ENCODE measurements at places on chromosomes 13 and 19. TPM values are rescaled to one million over a fixed set of nuclear protein-coding genes. Genes with fewer than 3 reads are reported as not detected.

DNA sequence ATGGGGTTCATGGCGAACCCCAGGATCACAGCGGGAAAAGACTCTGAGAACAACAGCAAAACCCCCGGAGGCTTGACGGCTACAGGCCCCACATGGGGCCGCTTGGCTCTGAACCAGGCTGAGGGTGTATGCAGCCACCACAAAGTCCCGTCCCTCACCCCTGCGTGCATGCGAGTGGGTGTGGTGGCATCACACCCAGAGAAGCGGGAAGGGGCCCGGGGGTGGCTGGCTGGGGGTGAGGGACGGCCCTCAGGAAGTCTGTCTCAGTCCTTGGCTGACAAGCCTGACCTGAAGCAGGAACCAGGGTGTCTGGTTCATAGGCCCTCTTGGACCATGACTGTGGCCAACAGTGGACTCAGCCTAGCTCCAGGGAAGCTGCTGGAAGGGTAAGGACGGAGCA is 34.2 kb downstream of the CEBPG start:
- DNase-seq: no peak

The PRTN3 gene
- not detected for total RNA-seq

The F10 gene
- not detected for total RNA-seq

- no peak for DNase-seq
Measured at GRCh38 chr19:18951721-18952281, 10.8 kb upstream of the HOMER3 start.

DNA sequence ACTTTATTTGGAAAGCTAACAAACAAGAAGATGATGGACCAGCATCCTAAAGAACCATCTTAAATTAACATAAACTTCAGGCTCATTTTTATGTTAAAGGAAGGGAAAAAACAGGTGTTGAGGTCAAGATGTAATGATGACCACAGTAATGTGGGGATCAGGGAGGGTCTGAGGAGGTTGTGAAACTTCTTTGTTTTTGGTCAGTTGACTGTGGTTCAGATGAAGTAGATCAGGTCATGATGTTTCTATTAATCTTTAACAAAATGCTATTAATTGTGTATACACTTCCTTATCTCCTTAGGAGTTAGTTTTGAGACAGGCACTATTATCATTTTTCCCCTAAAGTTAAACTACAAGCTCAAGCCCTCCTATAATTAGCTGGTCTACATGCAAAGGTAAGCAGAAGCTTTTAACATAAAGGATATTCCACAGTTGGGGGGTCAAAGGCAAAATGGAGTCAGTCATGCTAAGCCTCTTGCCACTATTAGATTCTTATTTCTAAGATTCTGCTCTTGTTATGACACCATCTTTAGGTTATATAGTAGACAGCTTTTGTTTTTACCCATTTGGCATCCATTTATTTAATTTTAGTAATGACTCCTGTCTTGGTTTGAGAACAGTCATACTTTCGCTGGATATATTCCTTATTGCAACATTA is 800.1 kb upstream of the PCDH9 start:
- DNase-seq: no peak

DNA sequence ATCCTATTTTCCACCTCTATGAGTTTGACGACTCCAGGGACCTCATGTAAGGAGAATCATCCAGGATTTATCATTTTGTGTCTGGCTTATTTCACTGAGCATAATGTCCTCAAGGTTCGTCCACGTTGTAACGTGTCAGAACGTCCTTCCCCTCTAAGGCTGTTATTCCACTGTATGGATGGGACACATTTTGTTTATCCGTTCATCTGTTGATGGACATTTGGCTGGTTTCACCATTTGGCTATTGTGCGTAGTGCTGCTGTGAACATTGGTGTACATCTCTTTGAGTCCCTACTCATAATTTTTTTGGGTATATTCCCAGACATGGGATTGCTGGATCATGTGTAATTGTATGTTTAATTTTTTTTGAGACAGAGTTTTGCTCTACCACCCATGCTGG is 21.5 kb downstream of the CRTC1 start:
- no peak for DNase-seq

- no peak for DNase-seq
Measured at GRCh38 chr13:58119351-58119750, 487.8 kb downstream of the PCDH17 start.

DNA sequence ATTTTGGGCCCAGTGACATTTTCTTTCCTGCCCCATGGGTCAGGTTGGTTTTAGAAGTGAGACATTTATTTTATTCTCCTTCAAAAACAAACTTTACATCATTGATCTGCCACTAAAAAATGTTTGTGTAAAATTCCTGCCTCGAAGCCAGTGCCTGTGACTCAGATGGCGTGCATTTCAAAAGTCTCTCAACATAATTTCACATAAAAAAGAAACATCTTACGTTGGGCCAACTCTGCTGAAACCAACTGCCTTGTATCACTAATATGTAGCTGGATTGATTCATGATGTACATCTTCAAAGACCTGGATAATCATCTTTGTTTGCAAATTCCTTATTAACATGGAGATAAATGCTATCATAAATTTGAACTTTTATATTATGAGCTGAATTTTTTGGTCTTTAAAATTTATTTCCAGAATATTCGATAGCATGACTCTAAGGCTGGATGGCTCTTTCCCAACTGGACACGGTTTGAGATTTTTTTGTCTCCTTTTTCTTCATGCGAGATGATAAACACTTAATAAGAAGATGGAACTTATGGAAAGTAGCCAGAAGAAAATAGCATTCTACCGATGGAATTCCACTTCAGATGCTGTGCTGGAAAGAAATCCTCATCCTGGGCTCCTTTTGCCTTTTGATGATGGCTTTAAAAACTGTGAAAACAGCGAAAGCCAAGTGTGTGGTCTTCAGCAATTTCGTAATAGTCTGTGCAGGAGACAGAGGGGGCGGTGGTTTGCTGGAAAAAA is 420.5 kb downstream of the FGF9 start:
- no peak for DNase-seq

GRCh38 chr13:110137680-110138009 is 169.3 kb downstream of the COL4A1 start:
- peak; percentile 58 for DNase-seq

GRCh38 chr13:101640788-101641400 is 188.4 kb downstream of the ITGBL1 start:
- no peak for DNase-seq
